ENCODE measurements at places on chromosomes 2 and 18.

- DNase-seq = no peak
Measured at GRCh38 chr2:239695106-239695727, 294.4 kb upstream of the HDAC4 start.

- DNase-seq = no peak
Measured at GRCh38 chr18:44987371-44987770, 306.7 kb downstream of the SETBP1 start.

DNA sequence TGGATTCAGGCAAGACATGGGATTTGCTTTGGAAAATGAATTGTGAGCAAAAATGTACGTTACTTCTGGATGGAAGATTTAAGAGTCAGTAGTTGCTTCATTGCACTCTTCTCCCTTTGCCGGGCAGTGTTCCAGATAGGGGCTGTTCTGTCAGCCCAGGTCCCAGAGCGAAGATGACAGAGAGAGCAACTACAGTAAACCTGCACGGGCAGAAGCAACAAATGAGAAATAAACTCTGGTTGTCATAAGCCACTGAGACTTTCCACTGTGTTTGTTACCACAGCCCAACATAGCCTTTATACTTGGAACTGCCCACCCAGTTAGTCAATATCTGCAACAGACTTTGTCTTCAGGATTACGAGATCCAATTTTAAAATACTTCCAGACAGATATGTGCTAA is 83.3 kb downstream of the CACNB4 start:
- DNase-seq = no peak

DNA sequence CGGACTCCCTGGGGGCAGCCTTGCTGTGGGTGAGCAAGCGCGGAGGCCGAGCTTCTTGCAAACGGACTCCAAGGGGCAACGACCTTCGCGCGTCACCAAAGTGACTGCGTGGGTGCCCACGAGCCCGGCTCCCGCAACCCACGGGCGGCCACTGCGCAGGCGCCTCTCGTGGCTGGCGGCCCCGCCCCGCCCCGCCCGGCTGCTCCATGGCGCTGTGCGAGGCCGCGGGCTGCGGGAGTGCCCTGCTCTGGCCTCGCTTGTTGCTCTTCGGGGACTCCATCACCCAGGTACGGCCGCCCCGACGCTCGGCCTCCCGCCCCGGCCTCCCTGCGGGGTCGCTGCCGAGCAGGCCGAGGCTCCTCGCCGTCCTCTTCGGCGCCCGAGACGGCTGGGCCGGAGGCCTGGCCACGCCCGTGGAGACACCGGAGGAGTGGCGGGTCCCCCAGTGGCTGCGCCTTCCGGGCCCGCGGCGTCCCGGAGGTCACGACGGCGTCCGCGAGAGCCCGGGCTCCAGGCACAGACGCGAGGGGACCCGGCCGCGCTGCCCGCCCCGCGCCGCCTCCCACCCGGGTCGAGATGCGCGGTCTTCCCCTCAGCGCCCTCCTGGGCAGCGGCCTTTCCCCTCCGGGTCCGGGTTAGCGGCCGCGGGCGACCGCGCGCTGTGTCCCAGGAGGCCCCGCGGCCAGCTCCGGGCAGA is at the start of gene IAH1:
Gene IAH1 (plus strand): TSS at position 191 of the 697 bp plus-strand sequence. CDS start 16 bp downstream, at position 207.
- peak; percentile 72 for DNase-seq

DNA sequence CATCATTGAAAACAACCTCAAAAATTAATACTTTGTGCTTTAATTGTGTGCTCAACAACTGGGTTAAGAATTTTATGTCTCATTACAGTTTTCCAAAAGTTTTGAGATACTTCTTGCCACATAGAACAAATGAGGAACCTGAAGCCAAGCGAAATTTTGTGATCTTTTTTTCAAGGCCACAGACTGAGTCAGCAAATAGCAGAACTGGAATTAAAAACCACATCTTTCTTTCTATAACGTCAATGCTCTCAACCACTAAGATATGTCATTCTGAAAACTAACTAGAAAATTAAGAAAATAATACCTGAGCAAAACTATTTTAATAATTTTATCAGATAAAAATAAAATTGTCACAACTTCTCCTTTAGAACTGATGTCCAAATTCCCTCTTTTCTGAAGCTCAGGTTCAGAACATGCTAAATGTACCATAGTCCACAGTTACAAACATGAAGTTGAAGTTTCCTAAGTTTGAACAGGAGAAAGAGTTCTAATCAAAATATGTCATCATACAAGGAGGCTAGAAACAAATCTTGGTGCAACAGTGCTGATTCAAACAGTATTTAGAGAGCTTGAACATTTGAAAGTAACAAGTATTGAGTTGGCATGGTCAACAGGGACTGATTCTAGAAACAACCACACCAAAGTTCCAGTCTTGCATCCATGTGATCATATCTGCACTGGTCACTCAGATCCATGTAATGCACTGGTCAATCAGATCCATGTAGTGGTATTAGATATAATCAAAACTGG is 27.6 kb upstream of the CALCRL start:
- no peak for DNase-seq

DNA sequence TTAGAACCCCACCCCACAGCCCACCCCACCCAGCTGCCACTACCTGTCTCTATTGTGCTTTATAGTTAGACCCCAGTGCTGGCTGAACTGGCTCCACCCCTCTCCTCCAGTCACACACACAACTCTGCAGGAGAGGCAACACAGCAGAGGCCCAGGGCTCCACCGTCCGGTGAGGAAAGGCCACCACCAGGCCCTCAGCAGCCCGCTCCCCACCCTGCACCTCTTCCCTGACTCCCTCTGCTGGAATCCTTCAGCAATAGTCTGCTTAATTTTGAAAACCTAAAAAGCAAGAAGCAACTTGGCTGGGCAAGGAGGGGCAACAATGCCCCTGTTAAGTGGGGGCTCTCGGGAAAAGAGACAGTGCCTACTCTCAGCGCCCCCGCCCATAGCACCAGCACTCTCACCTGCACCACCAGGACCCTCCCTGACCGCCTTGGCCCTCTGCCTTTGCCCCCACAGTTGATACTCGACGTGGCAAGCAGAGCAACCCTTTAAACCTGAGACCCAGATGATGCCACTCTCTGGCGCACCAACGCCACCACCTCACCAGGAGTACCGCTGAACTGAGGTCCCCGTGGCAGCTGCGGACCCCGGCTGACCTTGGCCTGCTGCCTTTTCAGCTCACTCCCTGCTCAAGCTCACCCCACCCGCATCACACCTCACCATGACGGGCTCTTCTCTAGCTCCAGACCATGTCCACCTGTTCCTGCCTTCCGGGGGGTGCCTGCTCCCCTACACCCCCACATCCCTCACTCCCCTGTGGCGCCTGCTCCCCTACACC is 45.7 kb downstream of the NDUFA10 start:
- DNase-seq = no peak

DNA sequence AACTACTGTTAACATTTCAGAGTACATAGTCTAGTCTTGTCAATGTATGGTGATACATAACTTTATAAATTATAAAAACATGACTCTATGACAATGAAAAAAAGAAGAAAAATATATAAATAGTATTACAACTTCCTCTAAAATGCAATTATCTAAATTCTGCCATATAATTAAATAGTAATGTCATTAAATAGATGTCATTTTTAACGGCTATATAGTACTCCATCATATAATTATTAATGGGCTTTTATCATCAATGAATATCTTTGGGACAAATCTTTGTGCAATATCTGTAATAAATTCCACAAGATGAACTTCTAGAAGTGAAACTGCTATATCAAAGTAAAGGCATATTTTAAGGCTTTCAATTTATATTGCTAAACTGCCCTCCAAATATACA is 24.8 kb downstream of the ATF2 start:
- no peak for DNase-seq

DNA sequence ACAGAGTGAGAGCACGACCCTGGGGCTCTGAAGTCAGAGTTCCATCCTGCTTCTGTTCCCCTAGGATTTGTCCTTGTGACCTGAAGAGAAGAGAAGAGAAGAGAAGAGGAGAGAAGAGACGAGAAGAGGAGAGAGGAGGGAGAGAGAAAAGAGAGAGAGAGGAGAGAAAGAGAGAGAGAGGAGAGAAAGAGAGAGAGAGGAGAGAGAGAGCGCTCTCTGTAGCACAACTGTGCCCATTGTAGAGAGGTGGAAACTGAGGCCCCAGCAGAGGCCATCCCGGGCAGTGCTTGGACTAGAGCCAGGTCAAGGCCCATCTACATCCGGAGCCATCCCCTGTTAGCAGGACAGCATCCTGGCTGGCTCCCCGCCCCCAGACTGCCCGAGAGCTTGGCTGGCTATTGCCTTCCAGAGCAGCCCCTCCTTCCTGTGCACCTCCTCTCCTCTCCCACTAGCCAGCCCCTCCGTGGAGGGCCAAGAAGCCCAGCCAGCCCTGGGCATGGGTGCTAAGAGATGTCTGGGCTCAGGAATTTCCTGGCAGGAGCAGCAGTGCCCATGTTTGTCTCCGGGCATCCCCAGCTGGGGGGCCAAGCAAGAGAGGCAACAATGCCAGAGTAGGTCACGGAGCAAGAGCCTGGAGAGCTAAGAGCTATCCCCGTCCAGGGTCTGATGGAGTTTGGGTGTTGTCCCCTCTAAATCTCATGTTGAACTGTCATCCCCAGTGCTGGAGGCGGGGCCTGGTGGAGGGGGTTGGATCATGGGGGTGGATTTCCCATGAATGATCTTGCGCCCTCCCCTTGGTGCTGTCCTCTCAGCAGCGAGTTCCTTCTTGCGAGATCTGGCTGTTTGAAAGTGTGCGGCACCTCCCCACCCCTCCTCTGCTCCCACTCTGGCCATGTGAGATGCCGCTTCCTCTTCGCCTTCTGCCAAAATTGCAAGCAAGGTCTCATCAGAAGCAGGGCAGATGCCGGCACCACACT is 18.2 kb upstream of the GPR55 start:
- no peak for DNase-seq

- peak; percentile 86 for DNase-seq
Measured at GRCh38 chr2:96856776-96857666, 795 bp downstream of the ANKRD39 start.

- no peak for DNase-seq
Measured at GRCh38 chr18:63586966-63587365, at the start of gene SERPINB13. Gene SERPINB13, plus strand, starts transcription at chr18:63587343. Its CDS starts 1,325 bp downstream, at chr18:63588668.

GRCh38 chr2:241390301-241391206 is 34.5 kb downstream of the FARP2 start:
- DNase-seq = no peak

DNA sequence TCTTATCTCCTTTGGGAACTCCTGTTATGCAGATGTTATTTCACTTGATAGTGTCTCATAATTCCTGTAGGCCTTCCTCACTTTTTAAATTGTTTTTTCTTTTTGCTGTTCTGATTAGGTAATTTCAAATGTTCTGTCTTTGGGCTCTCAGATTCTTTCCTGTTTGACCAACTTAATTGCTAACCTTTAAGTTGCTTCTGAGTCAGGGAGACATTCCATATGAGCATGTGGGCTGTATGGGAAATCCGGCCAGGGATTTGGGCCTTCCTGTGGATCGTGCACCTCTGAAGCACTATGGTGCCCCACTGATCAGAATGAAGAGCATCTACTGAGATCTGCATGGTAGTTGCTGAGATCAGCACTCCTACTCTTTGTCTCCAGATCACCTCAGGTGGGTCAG is 44.7 kb upstream of the REEP1 start:
- DNase-seq = no peak

GRCh38 chr18:47249314-47249981 is 2.0 kb downstream of the SKOR2 start:
- no peak for DNase-seq

DNA sequence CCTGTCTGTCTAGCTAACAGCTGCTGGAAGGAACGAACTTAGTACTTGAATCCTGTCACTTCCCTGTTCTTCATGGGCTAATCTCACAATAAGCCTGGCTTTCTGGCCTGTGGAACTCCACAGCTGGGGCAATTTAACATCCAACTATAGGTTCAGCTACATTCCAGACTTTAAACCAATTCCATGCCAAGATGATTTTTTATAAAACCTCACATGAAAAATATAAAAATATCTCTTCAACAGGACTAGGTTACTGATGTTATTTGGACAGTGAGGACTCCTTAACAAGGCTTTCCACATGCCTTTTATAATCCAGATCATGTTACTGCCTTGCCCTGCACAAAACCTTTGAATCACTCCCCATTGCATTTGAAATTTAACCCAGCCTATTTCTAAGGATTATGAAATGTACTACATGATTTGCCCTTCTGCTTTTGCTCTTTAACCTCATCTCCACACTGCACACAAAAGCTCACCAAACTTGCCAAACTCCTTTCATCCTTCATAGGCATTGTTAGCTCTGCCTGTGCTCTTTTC is 863.2 kb upstream of the CHAC2 start:
- DNase-seq = peak; percentile 45

DNA sequence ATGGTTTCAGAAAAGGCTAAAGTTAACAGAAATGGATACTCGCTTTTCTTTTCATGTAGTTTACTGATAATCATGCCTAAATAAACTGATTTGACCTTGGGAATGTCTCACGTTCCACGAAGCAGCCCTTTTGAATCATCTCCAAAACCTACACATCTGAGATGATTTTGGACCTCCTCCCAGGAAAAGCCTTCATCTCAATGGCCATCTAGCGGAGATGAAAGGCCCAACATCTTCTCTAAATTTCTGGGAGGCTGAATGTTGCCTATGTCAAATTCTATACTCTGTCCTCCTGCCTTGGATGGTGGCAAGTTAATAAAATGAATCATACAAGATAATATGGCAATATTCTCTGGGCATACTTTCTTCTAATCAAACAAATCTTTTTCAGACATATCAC is 448.5 kb downstream of the ZEB2 start:
- no peak for DNase-seq

GRCh38 chr2:231337807-231338759 is 57.4 kb upstream of the B3GNT7 start:
- DNase-seq = no peak

GRCh38 chr2:60028849-60029565 is 524.4 kb downstream of the BCL11A start:
- no peak for DNase-seq

GRCh38 chr2:10378189-10378588 is 69.9 kb downstream of the ODC1 start:
- peak; percentile 84 for DNase-seq

- no peak for DNase-seq
Measured at GRCh38 chr2:10794876-10795275, 17.7 kb downstream of the PDIA6 start.

GRCh38 chr2:147171941-147172340 is 672.9 kb upstream of the ACVR2A start:
- DNase-seq = no peak

- DNase-seq = no peak
Measured at GRCh38 chr2:58644451-58644850, 403.3 kb upstream of the FANCL start.

GRCh38 chr2:226446406-226447001 is 353.1 kb downstream of the IRS1 start:
- no peak for DNase-seq

GRCh38 chr2:235555371-235555770 is 61.5 kb downstream of the AGAP1 start:
- no peak for DNase-seq

GRCh38 chr18:28175150-28175929 is 1.6 kb downstream of the CDH2 start:
- peak; percentile 53 for DNase-seq

- peak; percentile 65 for DNase-seq
Measured at GRCh38 chr2:72147303-72147971, at the start of gene CYP26B1. Gene CYP26B1, minus strand, starts transcription at chr2:72147862. Its CDS starts 28 bp downstream, at chr2:72147834.

Measured in DMS53 (cell line).